ENCODE measurements at places on chromosomes 13 and 19.

DNA sequence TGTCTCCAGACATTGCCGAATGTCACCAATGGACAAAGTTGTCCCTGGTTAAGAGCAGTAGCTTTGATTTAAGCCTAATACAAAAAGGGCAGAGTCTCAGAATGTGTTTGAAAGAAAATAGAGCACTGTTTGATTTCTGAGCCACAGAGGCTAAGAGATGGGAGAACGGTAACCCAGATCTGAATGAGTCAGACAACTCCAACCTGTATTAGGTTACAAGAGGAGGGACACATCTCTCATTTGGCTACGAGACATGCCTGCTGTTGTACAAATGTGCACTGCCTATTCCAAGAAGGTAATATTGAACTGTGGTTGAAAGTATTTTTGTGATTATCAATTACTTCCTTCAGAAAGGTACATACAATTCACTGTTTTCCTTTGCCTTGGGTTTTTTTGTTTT lies 4.9 kb upstream of the HSPH1 start:
- no peak for DNase-seq

- no peak for DNase-seq
Measured at GRCh38 chr13:21889651-21890050, 218.8 kb downstream of the FGF9 start.

GRCh38 chr13:85661675-85662074 lies 137.5 kb downstream of the SLITRK6 start:
- DNase-seq, result no peak

DNA sequence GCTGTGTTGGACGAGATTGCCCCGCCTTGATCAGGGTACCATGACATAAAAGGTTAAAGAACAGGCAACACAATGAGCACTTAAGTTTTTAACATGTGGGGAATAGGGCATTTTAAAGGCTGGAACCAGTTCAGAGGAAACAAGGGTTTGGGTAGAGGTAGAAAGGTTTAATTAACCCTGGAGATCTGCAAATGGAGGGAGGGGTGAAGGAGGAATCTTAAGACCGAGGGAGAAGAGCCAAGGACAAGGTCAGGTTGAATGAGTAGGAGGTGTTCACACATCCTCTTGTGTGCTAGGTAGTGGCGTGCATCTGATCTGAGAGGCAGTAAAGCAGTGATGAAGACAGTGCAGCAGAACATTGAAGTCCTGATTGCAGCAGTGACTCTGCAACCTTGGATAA lies 28.5 kb downstream of the SKA3 start:
- DNase-seq, result no peak

- no peak for DNase-seq
Measured at GRCh38 chr19:36103842-36104552, 6.9 kb upstream of the OVOL3 start.

GRCh38 chr13:66879988-66880387 lies 350.1 kb downstream of the PCDH9 start:
- no peak for DNase-seq

GRCh38 chr13:30697177-30697953 lies 38.0 kb upstream of the ALOX5AP start:
- DNase-seq, result no peak

- DNase-seq, result no peak
Measured at GRCh38 chr19:33450689-33451088, 70.9 kb downstream of the PEPD start.

- DNase-seq, result no peak
Measured at GRCh38 chr13:35484384-35484783, 7.9 kb upstream of the MAB21L1 start.

GRCh38 chr13:110629735-110630134 lies 14.4 kb downstream of the NAXD start:
- no peak for DNase-seq

DNA sequence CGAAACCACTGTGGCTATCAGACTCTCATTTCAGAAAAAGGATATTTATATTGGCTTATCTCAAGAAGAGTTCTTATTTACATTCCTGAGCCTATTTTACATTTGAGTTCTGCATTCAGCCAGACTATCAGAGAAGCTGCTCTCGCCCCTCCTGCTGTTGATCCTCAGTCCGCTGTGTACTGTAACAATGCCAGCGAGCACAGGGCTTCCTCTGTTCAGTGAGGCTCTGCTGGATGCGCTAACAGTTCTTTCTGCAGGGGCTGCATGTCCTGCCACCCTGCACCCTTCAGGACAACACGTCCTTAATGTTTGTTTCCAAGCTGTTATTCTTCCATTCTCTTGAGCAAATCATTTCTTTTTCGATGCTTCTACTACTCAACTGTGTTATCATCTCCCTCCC lies 463.7 kb upstream of the SGCG start:
- no peak for DNase-seq

- peak; percentile 48 for DNase-seq
Measured at GRCh38 chr13:57633141-57633949, 1.8 kb downstream of the PCDH17 start.

GRCh38 chr13:65410791-65411190 lies 1819.3 kb downstream of the PCDH9 start:
- DNase-seq, result no peak

DNA sequence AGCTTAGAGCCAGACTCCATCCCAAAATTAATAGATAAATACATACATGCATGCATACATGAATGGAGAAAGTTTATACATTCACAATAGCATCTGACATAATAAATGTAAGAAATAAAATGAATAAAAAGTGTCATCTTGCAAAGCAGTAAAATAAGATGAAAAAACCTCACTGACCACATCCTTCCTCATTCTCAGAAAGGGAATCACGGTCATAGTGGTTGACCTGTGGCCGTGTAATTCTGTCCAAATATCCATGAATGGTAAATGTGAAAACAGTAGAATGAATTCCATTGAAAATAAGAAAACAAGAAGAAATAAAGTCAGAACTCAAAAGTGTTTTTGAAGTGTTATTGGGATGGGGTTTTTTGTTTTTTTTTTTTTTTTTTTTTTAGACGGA lies 9.8 kb upstream of the CDC42EP5 start:
- DNase-seq, result no peak

DNA sequence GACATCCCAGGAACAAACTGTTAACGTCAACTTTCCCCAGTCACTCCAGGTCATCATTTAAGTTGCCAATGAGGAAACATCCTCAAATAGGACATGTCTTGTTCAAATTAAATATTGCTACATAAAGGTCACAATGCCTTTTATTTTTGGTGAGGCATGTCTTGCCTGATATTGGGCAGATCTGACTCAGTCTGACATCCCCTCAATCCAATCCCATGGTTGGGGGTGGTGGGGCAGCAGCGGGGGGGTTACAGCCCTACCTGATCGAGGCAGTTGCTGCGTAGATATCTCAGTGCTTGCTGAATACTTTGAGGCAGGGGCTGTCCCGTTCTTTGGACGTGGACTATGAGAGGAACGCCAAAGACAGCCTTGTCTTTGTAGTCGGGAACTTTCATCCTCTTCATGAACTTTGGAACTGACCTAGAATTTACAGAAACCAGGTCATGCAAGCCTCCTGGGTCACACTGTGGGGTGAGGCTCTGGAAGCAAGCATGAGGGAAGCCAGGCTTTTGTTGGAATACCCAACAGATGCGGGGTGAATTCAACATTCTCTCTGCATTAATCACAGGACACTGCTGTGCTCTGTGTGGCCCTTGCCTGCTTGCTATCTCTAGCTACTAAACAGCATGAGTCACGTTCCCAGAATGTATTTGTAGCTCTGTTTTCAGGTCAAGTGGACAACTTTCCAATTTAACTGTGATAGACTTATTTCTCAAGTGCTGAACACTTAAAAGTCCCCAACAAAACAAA lies 109.8 kb downstream of the KL start:
- DNase-seq, result no peak

- no peak for DNase-seq
Measured at GRCh38 chr19:31908496-31909225, 436.7 kb upstream of the ZNF507 start.

- no peak for DNase-seq
Measured at GRCh38 chr19:18257503-18258470, 16.5 kb downstream of the IQCN start.

GRCh38 chr19:46604781-46605355 lies 3.7 kb downstream of the CALM3 start:
- no peak for DNase-seq

- peak; percentile 78 for DNase-seq
Measured at GRCh38 chr13:108176685-108177274, 38.6 kb downstream of the LIG4 start.

GRCh38 chr13:51811046-51811445 lies 7.1 kb upstream of the DHRS12 start:
- no peak for DNase-seq

- no peak for DNase-seq
Measured at GRCh38 chr13:76036176-76036575, 400.0 kb downstream of the LMO7 start.

GRCh38 chr13:48531416-48532255 lies 1.2 kb downstream of the RCBTB2 start:
- DNase-seq, result no peak

DNA sequence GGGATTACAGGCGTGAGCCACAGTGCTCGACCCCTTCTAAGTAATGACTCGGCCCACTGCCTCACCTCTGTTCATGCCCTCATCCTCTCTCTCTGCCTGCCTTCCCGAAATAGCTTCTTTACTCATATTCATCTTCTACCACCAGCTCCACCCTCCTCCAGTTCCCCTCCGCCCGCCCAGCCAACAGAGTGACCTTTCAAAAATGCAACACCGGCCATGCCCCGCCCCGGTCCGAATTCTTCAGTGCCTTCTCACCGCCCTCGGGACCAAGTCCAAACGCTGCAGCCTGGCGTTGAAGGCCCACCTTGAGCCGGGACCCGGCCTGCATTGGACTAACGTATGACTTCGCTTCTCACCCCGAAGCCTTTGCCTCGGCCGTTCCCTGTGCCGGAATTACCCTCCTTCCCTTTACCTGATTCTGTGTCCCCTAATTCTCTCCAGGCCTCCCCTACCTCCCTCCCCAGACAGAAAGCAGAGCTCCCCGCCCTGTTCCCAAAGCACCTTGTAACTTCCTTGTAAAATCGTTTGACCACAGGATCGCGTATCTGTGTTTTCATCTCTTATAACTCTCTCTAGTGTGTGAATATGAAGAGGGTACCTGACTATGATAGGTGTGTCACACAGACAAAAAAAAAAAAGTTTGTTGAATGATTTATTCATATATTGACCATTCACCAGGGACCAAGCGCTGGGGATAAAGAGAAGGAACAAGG lies 8.1 kb upstream of the MUC16 start:
- no peak for DNase-seq

DNA sequence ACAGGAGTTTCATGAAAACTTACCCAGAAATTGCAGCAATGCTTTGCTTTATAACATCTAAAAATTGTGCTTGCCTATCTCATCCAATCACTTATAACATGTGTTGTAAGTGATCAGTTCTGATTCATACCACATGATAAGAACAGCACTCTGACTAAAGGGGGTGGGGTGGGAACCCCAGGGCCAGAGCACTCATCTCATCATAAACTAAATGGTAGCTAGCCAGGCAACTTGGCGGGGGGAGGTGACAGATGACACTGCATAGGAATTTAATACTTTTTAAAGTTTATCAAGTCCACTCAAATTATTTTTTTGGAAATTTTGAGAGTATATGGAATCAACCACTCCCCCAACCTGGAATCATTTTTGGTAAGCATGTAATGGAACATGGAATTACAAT lies 42.1 kb downstream of the FOXO1 start:
- no peak for DNase-seq

DNA sequence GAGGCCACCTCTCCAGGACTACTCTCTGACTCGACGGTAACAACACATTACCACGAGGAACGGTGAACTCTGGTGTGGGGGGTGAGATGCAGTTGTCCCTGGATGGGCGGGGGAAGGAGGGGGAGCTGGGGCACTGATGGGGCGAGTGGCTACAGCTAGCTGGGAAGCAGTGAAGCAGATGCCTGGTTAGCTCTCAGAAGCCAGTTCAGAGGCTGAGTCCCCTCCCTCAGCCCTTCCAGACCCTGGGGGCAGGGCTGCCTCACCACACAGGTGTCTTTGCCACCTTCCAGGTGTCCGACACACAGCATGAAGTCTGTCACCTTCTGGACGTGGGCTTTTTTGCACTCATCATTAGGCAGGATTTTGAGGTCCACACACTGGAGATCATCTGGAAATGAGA lies 4.0 kb downstream of the KLK1 start:
- no peak for DNase-seq

DNA sequence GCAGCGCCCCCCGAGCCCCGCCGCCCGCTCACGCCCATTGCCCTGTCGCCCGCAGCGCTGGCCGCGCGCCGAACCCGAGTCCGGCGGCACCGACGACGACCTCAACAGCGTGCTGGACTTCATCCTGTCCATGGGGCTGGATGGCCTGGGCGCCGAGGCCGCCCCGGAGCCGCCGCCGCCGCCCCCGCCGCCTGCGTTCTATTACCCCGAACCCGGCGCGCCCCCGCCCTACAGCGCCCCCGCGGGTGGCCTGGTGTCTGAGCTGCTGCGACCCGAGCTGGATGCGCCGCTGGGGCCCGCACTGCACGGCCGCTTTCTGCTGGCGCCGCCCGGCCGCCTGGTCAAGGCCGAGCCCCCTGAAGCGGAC lies 518 bp downstream of the KLF2 start:
- DNase-seq, result peak; percentile 70

DNA sequence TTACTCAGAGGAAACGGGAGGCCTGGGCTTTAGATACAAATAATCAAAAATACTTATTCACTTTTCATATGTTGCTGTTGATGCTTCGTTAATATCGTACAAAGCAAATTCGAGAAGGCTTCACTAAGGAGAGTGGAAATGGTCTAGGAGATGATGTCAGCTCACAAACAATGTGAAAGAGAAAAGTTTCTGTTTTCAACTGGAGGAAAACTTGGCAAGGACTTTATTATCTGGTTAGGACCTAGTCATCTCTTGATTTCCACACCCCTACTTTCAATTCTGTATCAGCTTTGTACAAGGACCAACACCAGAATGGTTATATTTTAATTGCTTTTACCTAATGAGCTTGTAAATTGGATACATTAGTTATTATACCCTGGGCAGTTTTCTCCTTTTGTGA lies 88.0 kb downstream of the SLC10A2 start:
- no peak for DNase-seq

GRCh38 chr19:2115324-2115723 lies 18.6 kb downstream of the IZUMO4 start:
- no peak for DNase-seq

DNA sequence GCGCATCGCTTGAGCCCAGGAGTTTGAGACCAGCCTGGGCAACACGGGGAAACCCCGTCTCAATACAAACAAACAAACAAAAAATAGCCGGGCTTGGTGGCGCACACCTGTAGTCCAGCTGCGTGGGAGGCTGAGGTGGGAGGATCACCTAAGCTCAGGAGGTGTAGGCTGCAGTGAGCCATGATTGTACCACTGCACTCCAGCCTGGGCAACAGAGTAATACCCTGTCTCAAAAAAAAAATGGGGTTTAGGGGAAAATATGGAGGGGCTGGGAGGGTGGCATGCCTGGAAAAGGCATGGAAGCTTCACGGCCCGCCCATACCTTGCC lies 1.9 kb upstream of the ISYNA1 start:
- DNase-seq, result no peak

All from activated CD8-positive, alpha-beta memory T cell treated with anti-CD3 and anti-CD28 coated beads, Interleukin-2, amount 50 U/mL, for 48 hours (primary cell).